ENCODE measurements at places on chromosomes 3 and 15.

GRCh38 chr3:197003461-197004385, 25.9 kb downstream of the MELTF start:
- no peak for DNase-seq

DNA sequence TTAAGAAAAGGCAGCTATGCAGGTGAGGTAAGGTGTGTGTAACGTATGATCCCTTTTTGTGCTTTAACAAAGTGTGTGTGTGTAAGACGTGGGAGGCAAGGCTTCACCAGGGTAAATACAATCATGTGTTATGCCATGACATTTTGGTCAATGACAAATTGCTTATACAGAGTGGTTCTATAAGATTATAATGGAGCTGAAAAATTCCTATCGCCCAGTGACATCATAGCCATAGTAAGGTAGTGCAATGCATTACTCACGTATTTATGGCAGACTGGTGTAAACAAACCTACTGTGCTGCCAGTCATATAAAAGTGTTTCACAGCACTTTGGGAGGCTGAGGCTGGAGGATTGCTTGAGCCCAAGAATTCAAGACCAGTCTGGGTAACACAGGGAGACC, 60.2 kb upstream of the LCTL start:
- no peak for DNase-seq

DNA sequence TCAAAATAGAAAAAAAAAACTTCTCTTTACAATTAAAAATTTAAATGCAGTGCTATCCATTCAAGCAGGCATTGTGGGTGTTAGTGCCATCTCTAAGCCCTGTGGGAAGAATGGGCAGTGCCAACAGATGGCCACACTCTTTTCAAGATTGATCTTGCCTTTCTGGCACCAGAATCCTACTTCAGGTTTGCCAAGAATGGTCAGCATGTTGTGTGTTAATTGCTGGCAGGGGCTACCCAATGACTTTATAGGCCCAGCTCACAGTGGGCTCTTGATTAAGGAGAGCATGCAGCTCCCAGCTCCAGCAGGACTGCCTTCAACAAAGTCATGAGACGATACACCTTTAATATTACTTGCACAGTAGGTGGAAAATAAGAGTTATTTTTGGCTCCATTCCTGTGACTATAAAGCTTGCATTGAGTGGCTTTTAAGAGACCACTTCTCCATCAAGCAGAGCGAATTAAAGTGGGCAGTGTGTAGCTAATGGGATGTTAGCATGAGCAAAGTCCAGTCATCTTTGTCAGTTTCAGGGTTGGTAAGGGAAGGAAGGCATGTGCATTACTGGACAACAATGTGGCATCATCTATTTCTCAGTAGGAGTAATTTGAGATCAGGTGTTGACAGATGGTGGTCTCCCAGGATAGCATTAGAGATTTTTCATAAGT, 476.8 kb downstream of the C3orf38 start:
- DNase-seq: no peak

GRCh38 chr3:177754508-177754921, 557.2 kb upstream of the TBL1XR1 start:
- no peak for DNase-seq

GRCh38 chr3:130748981-130749380, 2.4 kb upstream of the PIK3R4 start:
- no peak for DNase-seq

DNA sequence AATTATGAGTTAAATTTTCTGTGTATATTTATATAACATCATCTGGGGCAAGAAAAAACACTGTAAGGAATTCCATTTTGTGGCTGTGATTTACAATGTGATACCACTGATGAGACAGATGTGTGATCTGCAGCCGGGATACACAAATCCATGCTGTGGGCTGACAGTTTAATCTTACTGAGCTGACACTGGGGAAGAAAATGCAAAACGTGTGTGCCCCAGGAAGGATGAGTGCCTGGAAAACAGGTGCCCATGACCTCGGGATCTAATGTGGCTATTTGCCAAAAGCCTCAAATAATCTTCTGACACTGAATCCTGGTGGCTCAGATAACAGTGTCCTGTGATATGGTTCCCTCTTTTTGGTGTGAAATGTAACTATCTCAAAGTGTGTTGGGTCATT, 10.5 kb downstream of the MYRIP start:
- DNase-seq: no peak

DNA sequence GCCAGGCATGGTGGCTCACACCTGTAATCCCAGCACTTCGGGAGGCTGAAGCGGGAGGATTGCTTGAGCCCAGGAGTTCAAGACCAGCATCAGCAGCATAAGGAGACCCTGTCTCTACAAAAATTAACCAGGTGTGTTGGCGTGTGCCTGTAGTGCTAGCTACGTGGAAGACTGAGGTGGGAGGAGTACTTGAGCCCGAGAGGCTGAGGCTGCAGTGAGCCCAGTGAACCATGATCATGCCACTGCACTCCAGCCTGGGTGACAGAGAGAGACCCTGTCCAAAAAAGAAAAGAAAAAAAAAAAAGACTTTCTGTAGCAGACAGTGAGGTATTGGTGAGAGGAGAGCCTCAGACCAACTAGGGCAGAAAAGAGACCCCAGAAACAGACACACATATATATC, 263.8 kb downstream of the XXYLT1 start:
- peak; percentile 7 for DNase-seq

DNA sequence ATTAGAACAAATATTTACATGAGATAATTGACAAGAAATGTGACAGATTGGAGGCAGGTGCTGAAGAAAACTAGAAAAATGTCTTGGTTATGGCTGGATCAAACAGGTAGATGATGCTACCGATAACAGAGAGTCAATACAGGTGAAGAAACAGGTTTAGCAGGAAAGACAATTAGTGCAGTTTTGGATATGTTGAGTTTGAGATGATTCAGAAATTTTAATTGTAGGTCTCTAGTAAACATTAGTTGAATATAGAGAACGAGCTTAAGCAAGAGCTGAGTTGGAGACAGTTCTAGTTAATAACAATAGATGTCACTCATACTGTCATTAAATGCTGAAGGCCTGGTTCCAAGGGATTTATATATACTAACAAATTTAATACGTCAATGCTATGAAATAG, 524.4 kb downstream of the NSUN3 start:
- no peak for DNase-seq

GRCh38 chr3:8760506-8760905, 8.9 kb downstream of the OXTR start:
- DNase-seq: peak; percentile 45

DNA sequence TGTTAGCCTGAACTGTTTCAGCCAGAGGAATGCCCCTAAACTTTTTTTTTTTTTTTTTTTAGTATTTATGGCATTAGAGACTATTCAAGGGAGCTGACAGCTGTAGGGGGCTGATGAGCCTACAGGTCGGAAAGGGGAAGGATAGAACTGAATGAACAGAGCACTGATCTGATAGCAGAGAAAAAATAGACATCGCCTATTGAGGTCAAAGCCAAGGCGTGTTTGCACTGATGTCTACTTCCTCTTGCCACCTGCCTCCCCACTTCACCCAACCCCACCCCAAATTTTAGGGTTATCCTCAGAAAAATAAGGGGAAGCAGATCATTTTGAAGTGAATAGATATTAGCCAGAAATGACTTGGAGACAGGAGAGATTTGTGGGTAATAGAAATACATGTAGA, 3.0 kb upstream of the ZMAT3 start:
- no peak for DNase-seq

GRCh38 chr3:191476066-191476772, 15.3 kb downstream of the PYDC2 start:
- DNase-seq: no peak

DNA sequence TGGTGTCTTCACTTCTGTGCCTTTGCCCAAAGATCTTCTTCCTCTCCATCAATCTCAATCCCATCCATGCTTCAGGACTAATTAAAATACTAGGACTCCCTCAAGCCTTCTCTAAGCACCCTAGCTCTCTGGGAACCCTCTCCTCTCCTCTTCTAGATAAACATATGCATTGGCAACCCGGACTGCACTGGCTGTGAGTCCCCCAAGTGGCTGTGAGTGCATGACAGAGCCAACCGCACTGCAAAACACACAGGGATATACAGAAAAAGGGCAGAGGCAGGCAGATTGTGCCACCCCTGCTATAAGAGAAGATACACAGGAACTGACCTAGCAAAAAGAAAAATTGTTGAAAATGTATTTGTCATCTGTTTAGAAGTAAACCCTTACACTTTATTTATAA, 457.1 kb downstream of the MFSD1 start:
- no peak for DNase-seq

Measured in islet precursor cell (in vitro differentiated cells).